Foreskin melanocyte (primary cell): ENCODE measurements at places on chromosomes 16 and 17.

GRCh38 chr17:17696085-17696484 lies 14.8 kb downstream of the RAI1 start:
- no peak for DNase-seq

DNA sequence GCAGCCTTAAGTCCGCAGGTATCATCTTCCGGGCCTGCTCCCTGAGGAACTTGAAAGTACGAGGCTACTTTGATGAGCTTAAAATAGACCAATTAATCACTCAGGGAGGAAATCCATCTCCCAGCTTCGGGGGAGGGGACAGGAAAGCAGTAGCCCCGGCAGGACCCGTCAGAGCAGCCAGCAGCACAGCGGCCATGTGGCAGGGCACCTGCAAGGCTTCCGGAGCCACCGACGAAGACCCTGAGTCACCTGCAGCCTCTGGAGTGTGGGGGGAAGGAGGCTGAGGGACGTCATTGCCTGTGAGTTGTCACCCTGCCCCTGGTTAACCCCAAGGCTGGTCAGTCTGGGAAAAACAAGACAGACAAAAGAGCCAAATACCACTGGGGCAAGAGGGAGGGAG lies 4.4 kb upstream of the CYB561 start:
- DNase-seq = no peak

- DNase-seq = no peak
These were observed 75.6 kb downstream of the ABR start for GRCh38 chr17:1104222-1104621.

GRCh38 chr17:50783193-50783660 lies 15.9 kb upstream of the ANKRD40CL start:
- peak; percentile 66 for DNase-seq

- no peak for DNase-seq
These were observed 53.0 kb downstream of the VAC14 start for GRCh38 chr16:70747703-70748631.

DNA sequence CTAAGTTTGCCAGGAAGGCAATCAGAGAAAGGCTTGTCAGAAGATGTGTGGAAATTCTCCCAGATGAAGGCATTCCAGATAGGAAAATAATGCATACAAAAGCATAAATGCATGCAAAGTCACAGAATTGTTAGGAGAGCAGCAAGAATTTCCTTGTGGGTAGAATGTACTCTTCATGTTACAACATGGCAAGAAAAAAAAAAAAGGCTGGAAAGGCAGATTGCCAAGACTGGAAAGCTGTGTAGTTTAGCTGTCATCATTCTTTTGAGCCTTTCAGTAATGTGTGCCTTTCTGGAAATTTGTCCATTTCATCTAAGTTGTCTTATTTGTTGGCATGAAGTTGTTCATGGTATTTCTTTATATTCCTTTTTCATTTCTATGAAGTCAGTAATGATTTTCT lies 71.0 kb upstream of the EFCAB3 start:
- DNase-seq = no peak

DNA sequence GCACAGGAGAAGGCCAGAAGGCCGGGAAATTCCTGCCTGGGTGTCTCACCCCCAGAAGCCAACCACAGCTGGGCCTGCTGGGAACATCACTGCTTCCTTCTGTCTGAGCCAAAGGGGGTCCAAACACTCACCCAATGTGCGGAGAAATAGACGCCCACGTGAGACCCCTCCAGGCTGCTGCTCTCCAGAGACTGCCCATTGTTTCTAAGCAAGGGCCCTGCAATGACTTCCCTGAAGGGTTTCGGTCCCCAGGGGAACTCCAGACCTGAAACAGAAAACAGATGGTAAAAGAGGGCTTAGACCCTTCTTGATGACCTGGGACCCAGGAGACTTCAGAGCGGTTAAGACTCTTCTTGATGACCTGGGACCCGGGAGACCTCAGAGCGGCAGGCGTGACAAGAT lies 41.3 kb downstream of the MRM3 start:
- no peak for DNase-seq

DNA sequence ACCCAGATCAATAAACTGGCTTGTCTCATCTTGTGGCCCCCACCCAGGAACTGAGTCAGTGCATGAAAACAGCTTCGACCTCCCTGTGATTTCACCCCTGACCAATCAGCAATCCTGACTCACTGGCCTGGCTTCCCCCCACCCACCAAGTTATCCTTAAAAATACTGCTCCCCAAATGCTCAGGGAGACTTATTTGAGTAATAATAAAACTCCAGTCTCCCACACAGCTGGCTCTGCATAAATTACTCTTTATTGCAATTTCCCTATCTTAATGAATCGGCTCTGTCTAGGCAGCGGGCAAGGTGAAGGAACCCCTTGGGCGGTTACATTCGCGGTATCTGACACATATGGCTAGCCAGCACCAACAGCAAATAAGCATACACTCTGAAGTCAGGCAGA lies 9.8 kb upstream of the RABEP1 start:
- no peak for DNase-seq

GRCh38 chr16:57541754-57542435 lies 548 bp upstream of the ADGRG5 start:
- no peak for DNase-seq

DNA sequence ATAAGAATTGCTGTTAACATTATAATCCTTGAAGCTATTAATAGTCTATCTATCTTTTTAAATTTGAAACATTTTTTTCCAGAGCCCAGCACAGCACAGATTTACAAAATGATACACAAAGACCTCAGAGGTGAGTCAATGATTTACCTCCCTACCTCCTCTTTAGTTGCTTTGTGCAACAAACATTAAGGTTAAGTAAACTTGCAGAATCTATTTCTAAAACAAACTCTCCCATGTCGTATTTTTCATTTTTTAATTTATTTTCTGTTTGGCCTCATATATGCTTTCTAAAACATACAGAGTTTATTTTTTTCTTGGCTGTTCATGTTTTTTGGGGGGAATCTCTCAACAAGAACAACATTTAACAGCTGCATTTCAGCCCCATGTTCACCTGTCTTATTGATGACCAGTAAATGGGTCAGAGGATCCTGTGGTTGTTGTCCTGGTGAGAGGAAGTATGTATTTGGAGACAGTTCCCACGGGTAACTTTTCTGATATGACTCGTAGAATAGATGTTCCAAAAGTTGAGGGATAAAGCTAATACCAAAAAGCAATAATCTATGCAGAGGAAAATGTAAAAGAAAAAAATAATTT lies 42.6 kb downstream of the ABCA9 start:
- DNase-seq = no peak

DNA sequence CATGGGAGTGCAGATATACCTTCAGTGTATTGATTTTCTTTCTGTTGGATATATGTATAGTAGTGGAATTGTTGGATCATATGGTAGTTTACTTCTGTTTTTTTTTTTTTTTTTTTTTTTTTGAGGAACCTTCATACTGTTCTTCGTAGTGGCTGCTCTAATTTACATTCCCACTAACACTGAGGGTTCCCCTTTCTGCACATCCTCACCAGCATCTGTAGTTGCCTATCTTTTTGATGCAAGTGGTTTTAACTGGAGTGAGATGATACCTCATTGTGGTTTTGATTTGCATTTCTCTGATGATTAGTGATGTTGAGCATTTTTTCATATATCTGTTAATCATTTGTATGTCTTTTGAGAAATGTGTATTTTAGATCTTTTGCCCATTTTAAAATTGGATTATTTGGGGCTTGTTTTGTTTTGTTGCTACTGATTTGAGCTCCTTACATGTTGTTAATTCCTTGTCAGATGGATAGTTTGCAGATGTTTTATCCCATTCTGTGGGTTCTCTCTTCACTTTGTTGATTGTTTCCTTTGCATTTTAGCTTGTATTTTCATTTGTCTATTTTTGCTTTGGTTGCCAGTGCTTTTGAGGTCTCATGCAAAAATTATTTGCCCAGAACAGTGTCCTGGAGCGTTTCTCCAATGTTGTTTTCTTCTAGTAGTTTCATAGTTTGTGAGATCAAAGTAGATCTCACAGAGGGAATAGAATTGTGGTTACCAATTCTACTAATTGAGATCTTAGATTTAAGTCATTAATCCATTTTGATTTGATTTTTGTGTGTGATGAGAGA lies 25.0 kb upstream of the BCAS3 start:
- no peak for DNase-seq

- DNase-seq = no peak
These were observed 392.4 kb upstream of the TNRC6C start for GRCh38 chr17:77566151-77566550.

GRCh38 chr17:55263569-55264277 lies 1.0 kb upstream of the HLF start:
- DNase-seq = no peak

- no peak for DNase-seq
These were observed 165.7 kb downstream of the IRF8 start for GRCh38 chr16:86064431-86065250.

GRCh38 chr17:67624886-67625656 lies 92.7 kb upstream of the NOL11 start:
- DNase-seq = no peak

DNA sequence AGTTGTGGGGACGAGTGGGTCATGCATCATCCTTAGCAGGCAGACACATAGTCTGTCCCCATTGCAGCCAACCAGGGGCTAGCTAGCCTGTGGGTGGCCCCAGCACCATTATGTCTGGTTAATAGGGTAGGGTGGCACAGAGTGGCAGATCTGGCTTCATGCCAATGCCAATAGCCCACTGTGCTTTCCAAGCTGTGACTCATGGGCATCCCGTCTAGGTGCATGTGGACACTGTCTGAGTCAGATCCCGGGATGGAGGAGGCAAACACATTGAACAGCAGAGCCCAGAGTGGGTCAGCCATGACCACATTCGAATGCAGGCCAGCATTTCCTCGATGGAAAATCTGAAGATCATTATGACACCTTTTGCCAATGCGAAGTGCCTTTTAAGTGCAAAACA lies 2.5 kb downstream of the HS3ST2 start:
- no peak for DNase-seq

DNA sequence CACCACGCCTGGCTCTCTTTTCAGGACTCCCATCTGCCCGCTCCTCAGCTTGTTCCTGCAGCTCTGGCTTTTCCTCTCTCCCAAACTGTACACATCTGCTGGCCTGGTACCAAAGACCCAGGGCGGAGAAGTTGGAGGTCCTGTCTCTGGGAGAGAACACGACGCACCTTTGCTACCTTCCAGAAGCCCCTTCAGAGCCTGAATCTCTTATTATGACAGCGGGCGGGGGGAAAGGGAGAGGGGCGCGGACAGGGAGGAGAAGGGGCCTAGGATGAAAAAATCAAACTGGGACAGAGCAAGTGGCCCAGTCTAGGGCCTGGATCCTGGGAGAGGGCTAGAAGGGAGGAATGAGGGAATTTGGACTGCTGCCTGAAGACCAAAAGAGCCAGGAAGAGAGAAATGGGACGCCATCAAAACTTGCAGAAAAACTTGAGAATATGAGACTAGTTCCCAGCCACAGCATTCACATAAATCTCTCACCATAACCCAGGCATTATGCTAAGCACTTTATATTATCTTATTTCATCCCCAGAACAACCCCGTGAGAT lies 2.5 kb upstream of the PER1 start:
- no peak for DNase-seq

DNA sequence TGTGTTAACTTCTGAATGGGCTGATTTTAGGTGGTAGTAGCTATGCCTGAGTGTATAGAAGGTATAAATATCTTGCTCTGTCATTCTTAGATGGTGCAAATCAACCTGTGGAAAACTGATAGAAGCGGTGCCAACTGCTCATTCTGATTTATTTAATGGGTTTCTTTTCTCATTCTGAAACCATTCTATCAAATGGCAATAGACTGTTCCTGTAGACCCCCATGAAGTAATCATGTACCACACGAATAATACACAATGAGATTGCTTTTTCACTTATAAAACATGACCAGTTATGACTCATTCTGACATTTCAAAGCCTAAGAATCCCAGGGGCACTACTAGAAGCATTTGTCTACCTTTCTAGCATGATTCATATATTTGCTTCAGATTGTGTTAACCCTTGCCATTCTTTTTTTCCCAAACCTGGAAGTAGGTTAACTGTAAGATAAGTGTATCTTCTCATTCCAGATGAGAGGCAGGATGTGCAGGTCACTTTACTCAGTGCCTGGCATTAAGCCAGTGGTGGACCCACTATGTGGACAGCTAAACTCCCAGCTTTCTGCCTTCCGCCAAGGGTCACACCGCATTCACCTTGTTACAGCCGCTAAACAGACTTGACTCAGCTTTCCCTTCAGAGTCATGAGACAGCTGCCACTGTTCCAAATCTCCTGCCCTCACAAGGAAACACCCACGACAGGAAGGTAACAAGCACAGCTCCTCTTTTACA lies 16.4 kb upstream of the SLC16A11 start:
- no peak for DNase-seq

GRCh38 chr17:77440560-77440981 lies 299.8 kb downstream of the SEC14L1 start:
- peak; percentile 82 for DNase-seq

- DNase-seq = no peak
These were observed 259.3 kb downstream of the SOX9 start for GRCh38 chr17:72380120-72380519.

DNA sequence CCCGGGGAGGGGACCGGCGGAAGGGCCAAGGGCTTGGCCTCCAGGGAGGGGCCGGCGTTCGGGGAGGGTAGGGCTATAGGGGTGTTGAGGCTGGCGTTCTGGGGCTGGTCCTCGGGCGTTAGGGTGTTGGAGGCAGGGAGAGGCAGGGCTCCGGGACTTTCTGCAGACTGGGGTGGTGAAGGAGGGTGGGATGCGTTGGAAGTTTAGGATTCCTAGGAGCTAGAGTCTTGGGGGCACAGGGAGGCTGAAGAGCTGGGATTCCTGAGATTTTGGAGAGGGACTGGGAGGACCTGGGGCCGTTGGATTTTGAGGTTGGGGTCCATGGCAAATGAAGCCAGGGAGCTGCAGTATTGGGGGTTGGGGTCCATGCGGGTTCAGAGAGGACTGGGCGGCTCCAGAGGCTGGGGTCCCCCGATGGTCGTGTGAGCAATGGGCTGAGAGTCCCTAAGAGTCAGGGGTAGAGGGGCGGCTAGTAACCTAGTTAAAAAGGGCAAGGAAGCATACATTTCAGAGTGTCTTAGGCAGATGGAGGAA lies 740 bp downstream of the NFATC2IP start:
- DNase-seq = no peak

GRCh38 chr16:29989111-29989858 lies 6.1 kb downstream of the HIRIP3 start:
- DNase-seq = no peak

- no peak for DNase-seq
These were observed 291.1 kb upstream of the IRX3 start for GRCh38 chr16:54577651-54578128.

DNA sequence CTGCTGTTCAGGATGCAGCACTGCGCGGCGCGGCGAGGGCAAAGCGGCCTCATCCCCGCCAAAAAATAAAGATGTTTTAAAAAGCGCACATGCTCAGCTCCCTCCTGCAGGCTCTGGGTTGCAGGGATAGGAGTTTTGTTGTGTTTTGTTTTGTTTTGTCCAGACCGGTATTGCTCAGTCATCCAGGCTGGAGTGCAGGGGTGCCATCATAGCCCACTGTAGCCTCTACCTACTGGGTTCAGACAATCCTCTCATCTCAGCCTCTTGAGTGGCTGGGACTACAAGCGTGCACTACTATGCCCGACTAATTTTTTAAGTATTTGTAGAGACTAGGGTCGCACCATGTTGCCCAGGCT lies 636 bp downstream of the WWOX start:
- DNase-seq = peak; percentile 16
